ENCODE measurements at places on chromosomes 7 and 10.

- DNase-seq, result no peak
These were observed 25.7 kb upstream of the EIF4H start for GRCh38 chr7:74148491-74148890.

- no peak for DNase-seq
These were observed 190.1 kb downstream of the MLLT10 start for GRCh38 chr10:21724020-21724589.

- no peak for DNase-seq
These were observed 72.6 kb downstream of the TPK1 start for GRCh38 chr7:144763291-144763690.

DNA sequence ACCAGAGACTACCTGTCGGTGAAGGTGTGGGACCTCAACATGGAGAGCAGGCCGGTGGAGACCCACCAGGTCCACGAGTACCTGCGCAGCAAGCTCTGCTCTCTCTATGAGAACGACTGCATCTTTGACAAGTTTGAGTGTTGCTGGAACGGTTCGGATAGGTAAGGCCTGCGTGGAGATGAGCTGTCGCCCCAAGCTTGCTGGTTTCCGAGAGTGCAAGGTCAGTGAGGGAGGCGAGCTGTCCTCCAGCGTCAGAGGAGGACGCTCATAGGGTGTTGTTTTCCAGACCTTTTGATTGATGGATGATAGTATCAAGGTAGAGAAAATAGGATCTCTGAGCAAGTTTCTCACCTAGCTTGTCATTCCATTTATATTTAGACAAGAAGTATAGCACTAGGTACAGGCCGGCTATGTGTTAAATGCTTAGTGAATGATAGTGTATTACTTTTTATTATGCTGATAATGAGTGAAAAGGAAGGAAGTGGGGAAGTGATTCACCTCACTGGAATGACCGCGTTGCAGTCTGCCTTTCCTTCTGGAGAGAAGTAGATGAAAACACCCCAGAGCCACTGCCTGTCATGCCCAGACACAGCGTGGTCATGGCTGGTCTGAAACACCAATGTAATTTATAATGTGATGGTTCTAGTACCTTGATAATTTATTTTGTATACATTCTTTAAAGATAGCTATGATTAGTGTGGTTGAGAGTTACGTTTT lies 33.9 kb downstream of the BNIP3 start:
- DNase-seq, result no peak

GRCh38 chr10:103918053-103918846 lies at the start of gene STN1:
Gene STN1 (minus strand): TSS chr10:103918184. CDS start chr10:103917594, 590 bp downstream.
- DNase-seq, result peak; percentile 95

DNA sequence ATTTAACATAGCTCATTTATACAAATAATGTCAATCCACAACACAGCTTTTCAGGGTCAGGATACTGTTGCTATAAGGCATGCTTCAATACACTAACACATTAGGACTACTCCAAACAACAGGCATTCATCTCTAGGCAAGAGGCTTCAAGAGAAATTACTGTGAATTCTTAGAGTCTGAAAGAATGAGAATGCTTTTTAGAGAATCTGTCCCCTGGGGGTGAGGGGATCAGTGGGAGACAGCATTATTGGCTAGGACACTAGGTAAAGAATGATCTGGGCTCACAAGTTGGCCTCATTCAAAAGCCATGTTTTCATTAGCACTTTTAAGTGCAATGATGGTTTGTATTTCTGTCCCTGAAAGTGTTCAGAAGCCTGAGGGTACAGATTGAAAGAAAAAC lies 132.6 kb downstream of the SEMA3D start:
- DNase-seq, result no peak

- no peak for DNase-seq
These were observed 115.4 kb downstream of the WDR37 start for GRCh38 chr10:1171586-1171985.

- DNase-seq, result no peak
These were observed 511.5 kb downstream of the ATRNL1 start for GRCh38 chr10:115604627-115605026.

- no peak for DNase-seq
These were observed 35.2 kb downstream of the SEMA3A start for GRCh38 chr7:84159435-84159834.

GRCh38 chr10:11272915-11273389 lies 255.3 kb downstream of the CELF2 start:
- no peak for DNase-seq

- no peak for DNase-seq
These were observed 116.1 kb downstream of the KLF6 start for GRCh38 chr10:3668966-3669330.

DNA sequence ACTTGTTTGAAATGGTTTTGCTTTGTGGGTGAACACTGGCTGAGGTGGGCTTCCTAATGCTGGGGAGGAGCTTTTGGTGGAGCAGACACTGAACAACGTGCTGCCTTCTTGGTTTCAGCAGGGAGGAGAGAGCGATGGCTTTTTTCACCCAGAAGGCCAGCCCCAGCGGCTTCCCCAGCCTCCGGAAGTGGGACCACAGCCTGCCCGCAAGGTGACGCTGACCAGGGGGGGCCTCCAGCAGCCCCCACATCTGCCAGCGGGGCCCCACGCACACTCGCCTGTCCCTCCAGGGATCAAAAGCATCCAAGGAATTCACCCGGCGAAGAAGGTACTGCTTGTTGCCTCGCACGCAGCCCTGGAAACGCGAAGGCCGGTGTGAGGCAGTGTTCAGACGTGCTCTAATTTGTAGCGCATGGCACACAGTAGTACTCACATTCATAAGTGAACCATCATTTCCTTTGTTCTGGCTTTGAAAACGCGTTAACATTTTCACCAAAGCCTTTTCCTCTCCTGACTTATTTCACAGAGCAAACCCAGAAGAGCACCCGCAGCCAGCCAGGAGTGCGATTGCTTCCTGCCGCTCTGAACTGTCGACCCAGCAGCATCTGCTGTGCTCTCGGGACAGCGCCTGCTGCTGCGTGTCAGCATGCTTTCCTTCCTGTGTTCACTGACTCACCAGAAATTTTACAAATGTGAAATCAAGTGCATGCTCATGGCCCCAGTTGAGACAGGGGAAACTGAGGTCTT lies 48.4 kb downstream of the SHH start:
- DNase-seq, result no peak

GRCh38 chr10:79380125-79380945 lies 33.1 kb downstream of the PPIF start:
- no peak for DNase-seq

DNA sequence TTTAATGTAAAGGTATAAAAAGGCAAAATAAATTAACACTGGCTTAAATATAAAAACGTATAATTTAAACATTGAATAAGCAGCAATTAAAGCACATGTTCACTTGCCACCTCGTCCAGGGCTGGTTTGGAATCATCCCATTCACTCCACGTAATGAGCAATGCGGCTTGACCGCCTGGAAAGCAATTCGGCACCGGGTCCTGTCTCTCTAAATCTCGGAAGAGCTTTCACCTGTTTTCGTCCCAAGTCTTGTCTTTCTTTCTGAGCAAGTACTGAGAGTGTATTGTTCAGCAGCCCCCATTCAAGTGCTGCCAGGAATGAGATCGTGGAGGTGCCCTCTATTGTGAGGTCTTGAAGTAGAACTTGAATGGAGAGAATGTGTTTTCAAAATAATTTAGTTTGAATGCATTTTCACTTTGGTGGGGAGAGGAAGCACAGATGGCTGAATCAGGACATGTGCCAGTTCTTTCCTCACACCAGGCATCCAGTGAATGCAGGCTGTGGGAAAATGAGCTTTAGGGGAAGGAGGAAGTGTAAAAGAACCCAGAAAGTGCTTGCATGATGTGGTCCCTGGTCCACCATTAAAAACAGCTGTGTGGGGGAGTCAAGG lies 515.2 kb downstream of the REEP3 start:
- no peak for DNase-seq

DNA sequence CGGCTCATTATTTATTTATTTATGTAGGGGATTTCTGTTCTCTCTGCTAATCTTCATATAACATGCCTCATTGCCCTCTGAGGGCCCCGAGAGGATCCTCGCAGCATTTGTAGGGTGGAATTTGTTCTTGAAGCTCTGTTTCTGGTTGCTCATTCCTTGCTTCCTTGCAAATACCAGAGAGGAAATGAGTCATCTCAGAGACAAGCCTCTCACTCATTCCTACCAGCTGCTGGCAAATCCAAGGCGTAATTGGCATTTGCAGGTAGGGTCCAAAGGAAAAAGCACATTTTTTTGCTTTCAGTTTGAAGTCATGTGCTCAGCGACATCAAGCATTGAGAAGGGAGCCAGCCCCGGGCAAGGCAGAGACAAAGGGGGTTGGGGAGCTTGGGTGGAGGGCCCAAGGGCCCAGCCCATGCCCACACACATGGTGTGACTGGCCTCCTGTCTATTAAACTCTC lies 501.6 kb downstream of the GALNT17 start:
- DNase-seq, result peak; percentile 51

GRCh38 chr7:22278660-22279059 lies 78.3 kb downstream of the RAPGEF5 start:
- DNase-seq, result no peak

GRCh38 chr7:142443216-142444010 lies 185.6 kb upstream of the PRSS58 start:
- DNase-seq, result no peak

DNA sequence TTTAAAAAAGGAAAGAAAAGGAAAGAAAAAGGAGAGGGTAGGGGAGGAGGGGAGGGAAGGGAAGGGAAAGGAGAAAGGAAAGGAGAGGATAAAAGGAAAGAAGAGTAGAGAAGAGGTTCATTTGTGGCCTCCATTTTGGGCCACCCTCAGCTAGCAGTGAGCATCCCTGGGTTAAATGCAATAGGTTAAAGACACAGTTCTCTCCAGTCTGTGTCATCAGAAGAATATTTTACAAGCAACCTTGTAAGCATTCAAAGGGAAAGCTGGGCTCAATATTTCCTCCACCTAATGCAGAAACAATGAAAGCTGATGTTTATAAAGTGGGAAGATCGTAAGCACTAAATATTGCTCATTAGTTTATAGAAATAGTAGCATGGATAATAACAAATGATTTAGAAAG lies 219.1 kb upstream of the PITRM1 start:
- no peak for DNase-seq

All from renal cortex interstitium (tissue), 15 donors.